AG08395 (cell line): ENCODE measurements at places on chromosomes 1 and 21.

DNA sequence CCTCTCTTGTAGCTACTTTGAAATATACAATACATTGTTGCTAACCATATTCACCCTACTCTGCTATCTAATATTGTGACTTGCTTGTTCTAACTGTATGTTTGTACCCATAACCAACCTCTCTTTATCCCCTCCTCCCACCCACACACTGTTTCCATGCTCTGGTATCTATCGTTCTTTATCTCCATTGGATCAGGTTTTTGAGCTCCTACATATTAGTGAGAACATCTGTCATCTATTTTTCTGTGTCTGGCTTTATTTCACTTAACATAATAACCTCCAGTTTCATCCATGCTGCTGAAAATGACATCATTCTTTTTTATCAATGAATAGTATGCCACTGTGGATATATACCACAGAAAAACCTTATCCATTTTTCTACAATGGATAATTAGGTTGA lies 1230.1 kb downstream of the PLA2G4A start:
- DNase-seq = no peak

GRCh38 chr1:189180057-189180456 lies 1297.6 kb downstream of the BRINP3 start:
- DNase-seq = no peak

GRCh38 chr1:41698916-41699860 lies 214.7 kb upstream of the EDN2 start:
- DNase-seq = no peak

DNA sequence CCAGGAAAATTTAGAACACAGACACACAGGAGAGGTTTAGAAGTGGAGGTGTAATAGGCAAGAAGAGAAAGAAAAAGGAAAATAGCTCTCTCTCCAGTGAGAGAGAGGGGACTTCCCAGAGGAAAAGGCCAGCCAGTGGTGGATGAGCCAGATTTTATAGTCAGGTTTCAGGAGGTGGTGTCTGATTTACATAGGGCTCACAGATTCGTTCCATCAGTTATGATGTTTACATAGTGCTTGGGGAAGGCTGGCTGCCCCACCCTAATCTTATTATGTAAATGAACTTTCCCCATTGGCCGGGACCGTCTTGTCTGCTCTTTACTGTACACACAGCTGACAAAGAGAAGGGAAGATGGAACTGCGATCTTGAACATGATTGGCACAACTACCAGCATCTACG lies 797.3 kb downstream of the PLA2G4A start:
- DNase-seq = no peak

DNA sequence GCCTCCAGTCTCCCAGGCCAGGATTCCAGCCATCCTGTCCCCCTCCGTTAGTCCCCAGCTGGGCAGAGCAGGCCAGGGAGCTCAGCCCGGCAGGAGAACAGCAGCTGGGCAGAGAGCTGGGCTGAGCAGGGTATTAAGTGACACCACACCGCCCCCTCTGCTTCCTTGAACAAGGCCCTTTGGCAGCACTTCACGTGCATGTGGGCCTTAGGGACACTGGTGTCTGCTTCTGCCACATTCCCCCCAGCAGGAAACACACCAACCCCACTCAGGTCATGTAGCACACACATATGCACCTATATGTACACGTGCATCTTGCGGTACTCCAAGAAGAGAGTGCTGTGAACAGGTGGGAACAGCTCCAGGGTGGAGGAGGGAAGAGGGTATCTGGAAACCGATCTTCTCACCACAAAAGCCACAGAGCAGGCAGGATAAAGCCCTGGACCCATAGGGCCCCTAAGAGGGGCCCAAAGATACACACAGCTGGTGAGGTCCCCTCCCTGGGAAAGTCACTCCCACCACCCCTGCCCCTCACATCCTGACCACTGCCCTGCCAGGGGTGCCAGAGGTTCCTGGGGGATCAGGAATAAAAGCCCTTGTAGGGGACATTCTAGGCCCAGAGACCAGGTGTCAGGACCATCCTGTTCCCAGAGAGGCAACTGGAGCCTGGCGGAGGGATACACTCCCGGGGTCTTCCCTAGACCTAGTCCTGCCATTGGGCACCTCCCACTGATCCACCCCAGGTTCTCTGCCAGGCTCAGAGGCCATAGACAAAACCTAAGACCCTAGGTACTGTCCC lies 4.5 kb downstream of the EPHA2 start:
- no peak for DNase-seq

- DNase-seq = no peak
Observed at GRCh38 chr1:160164121-160164520, 12.7 kb downstream of the ATP1A4 start.

DNA sequence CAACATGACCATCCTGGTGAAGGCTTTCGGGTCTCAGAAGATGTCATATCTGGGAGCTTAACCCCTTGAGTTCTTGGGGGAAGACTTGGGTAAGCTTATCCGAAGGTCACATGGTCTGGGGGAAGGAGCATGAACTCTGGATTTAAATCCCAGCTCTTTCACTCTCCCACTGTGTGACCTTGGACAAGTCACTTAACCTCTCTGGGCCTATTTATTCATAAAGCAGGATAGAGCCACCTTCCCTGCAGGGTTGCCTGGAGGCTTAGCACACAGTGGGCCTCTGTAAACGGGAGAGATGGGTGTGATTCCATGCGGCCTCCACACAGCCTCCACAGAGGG lies 8.2 kb upstream of the ARHGEF10L start:
- DNase-seq = no peak

GRCh38 chr1:58815069-58815685 lies 31.3 kb upstream of the JUN start:
- DNase-seq = peak; percentile 70

GRCh38 chr1:39106801-39107327 lies 80.7 kb downstream of the NDUFS5 start:
- no peak for DNase-seq

DNA sequence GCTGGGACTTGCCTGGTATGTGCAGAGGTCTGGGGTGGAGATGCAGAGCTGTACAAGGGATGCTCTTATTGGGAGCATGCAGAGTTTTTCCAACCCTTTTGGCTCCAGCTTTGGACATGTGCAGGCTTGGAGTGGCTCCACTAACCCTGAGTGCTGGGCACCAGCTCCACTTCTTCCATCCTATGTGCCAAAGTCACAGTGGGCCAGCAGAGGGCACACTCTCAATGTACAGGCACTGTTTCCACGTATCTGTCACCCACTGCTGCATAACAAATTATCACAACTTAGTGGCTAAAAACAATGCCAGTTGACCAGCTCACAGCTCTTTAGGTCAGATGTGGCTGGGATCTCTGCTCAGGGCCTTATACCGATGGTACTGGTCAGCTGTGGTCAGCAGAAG lies 631.8 kb downstream of the AJAP1 start:
- no peak for DNase-seq

DNA sequence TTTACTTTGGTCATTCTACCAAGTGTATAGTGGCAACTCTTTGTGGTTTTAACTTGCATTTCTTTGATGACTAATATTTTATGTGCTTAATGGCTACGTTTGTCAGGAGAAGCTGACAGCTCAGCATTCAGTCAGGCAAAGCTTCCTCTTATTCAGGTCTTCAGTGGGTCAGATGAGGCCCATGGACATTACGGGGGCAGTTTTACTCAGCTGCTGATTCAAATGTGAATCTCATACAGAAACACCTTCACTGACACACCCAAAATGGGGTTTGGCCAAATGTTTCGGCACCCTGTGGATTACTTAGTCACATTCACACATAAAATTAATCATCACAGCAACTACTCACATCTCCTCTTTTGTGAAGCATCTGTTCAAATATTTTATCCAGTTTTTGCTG lies 104.9 kb upstream of the PLD5 start:
- no peak for DNase-seq

DNA sequence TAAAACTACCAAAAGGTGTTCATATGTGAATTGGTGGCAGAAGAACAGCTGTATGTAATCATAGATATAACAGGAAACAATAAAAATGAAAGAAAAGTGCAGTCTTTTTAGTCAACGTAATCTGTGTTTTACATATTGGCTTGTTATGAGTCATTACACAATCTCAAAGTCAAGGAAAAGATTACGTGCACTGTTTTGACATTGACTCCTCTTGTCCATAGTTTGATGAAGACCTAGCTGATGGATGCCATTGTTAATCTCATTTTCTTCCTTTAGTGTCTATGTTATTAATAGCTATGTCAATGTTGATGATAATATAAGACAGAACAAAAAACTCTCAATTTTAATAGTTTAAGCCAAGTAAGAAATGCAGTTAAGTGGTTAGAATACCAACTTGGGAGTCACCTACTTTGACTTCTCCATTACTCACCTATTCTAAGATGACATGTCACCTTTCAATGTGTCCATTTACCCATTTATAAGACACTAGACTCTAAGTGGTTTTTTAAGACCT lies 84.5 kb upstream of the SAMSN1 start:
- no peak for DNase-seq

- DNase-seq = no peak
Observed at GRCh38 chr1:84373436-84374141, 24.7 kb upstream of the DNASE2B start.

GRCh38 chr1:184298440-184299405 lies 88.1 kb upstream of the C1orf21 start:
- peak; percentile 10 for DNase-seq

DNA sequence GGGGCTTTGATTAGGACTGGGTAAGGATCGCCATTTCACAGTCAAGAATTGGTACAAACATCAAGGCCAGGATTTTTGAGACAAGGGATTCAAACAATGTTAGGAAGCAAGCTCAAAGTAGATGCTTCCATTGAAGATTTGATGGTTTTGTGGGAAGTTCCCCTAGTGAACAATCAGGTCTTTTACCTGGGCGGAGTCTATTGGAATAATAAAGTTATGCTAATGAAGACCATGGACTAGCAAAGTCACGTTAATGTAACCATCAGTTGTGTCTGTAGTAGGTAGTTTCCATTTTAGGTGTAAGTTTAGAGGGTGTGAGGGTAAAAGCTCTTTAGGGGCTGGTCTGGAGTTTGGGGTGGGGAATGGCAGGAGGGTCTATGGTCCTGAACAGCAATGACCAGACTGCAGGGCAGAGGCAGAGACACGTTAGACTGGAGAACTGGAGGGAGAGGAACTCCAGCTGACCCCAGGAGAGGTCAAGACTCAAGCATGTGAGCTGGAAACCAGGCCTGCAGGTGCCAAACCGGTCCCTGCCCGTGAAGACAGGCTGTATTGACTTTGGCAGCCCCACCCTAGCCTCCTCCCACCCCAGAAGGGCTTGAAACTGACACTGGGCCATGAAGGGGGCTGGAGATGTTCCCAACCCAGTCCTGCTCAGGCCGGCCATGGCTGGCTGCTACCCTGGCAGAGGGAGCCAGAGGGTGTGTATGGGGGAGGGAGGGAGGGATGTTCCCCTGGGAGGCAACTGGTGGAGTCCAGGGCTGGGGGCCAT lies 36.0 kb upstream of the GPR37L1 start:
- no peak for DNase-seq

- DNase-seq = peak; percentile 10
Observed at GRCh38 chr1:78334952-78335351, 155.8 kb upstream of the PTGFR start.

- DNase-seq = peak; percentile 74
Observed at GRCh38 chr1:93437976-93438605, 9.8 kb upstream of the FNBP1L start.

- no peak for DNase-seq
Observed at GRCh38 chr1:164765992-164766720, 207.2 kb downstream of the PBX1 start.

DNA sequence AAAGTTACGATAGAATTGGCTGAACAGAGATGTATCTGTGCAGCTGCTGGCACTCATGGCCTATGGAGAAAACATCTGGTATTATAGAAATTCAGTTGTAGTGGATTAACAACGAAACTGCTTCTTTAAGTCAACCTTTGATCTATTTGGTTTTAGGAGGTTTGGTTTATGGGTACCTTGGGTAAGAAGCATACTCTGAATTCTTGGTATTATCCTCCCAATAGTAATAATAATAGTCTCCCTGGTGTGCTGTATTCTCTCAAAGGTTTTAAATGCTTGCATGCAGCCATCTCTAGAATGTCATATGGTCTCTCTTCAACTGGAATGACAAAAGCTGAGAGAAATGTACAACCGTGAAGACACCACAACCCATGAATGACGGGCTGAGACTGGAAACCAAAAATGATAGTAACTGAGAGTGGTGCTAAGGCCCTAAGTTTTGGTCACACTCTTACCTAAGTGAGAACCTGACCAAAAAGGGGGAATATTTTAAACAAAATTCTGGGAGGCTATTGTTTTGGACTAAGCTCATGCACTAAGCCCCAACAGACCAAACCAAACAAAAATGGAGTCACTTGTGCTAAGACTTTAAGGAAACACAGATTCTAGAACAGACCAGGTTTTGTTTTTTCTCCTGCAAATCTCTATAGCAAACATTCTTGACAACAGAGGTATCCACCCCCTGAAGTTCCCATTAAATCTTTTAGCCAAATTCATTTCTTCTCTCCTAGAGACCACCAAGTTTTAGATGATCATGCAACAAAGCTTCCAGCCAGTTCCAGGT lies 17.6 kb upstream of the TMEM61 start:
- no peak for DNase-seq

GRCh38 chr1:163171826-163172225 lies 30.9 kb downstream of the RGS5 start:
- DNase-seq = no peak

GRCh38 chr1:15948091-15948591 lies 27.8 kb downstream of the ZBTB17 start:
- no peak for DNase-seq

- DNase-seq = no peak
Observed at GRCh38 chr1:27928216-27928954, 6.4 kb upstream of the SMPDL3B start.

DNA sequence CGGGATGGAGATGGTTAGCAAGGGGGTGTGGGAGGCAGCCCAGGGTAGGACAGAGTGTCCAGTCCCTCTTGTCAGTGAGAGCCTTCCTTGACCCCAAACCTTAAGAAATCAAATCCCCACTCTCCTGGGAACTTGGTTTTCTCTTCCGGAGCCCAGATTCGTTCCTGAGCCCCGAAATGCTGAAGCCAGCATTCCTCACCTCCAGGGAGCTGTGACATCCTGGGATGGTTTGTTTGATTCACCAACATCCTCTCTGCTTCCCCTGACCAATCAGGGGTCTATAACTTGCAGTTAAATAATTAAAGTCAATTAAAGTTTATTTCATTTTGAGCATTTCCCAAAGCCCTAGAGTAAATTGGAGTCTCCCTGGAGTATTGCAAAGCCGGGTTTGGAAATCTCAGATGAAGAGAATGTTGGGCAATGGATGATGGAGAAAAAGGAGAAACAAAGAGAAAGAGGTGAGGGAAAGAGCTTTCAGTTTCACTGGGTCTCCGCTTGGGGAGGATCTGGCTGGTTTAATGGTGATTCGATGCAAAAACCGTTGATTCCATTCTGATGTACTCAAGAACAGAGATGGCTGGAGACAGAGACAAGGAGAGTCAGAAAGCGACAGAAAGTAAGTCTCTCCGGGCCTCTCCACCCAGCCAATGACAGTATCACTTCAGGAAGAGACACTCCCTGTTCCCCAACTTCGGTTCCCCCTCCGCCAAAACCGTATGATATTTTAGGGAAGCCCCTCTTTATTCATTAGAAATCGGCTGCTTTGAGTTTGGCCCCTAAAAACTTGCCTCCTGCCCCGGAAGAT lies 12.8 kb upstream of the ALX3 start:
- DNase-seq = no peak

- DNase-seq = no peak
Observed at GRCh38 chr1:30685796-30686165, 37.6 kb downstream of the MATN1 start.
